ENCODE measurements at places on chromosomes 13 and 19. TPM values are rescaled to one million over a fixed set of nuclear protein-coding genes. Genes with fewer than 3 reads are reported as not detected.
A peak's percentile ranks its signal among the peaks of the same experiment; 100 is the strongest.

LENG8 gene
- polyA plus RNA-seq, result 45.5 TPM

DNA sequence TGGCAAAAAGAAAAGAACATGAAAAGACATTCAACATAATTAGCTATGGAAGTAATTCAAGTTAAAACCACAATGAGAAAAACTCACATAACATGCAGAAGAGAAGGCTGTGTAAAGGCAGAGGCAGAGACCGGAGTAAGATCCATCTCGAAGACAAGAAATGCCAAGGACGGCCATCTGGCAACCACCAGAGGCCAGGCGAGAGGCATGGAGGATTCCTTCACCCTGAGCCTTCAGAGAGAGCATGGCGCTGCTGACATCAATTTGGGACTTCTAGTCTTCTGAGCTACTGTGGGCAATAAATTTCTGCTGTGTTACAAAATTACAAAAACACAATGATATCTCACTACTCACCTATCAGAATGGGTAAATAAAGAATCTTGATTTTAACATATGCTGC lies 381.0 kb downstream of the TSHZ3 start:
- H3K36me3 ChIP-seq, result no peaks in the 10 kb centered on the region
- H3K4me1 ChIP-seq, result no peaks in the 10 kb centered on the region
- no peak overlapping the region for H3K27ac ChIP-seq
- DNase-seq, result peak; percentile 32

PGLYRP1 gene
- polyA plus RNA-seq, result not detected

PIH1D1 gene
- 73.5 TPM for polyA plus RNA-seq

- H3K27me3 ChIP-seq, result no peaks in the 10 kb centered on the region
- H3K4me1 ChIP-seq, result peaks cover 16% of the 10 kb centered on the region
- H3K36me3 ChIP-seq, result no peaks in the 10 kb centered on the region
- peak overlapping the region; percentile 1 for H3K27ac ChIP-seq
- peak overlapping the region; percentile 96 for H3K4me3 ChIP-seq
Observed at GRCh38 chr19:7395360-7396066, 46.8 kb downstream of the ARHGEF18 start.

ZNF552 gene
- 3.2 TPM for polyA plus RNA-seq

OSCAR gene
- 2.9 TPM for polyA plus RNA-seq

GRCh38 chr13:76667551-76667950 lies 218.7 kb downstream of the KCTD12 start:
- peak; percentile 82 for DNase-seq
- H3K4me1 ChIP-seq, result no peaks in the 10 kb centered on the region
- H3K27ac ChIP-seq, result no peak overlapping the region
- no peaks in the 10 kb centered on the region for H3K27me3 ChIP-seq
- no peaks in the 10 kb centered on the region for H3K36me3 ChIP-seq

BTBD2 gene
- 6.8 TPM for polyA plus RNA-seq

DNA sequence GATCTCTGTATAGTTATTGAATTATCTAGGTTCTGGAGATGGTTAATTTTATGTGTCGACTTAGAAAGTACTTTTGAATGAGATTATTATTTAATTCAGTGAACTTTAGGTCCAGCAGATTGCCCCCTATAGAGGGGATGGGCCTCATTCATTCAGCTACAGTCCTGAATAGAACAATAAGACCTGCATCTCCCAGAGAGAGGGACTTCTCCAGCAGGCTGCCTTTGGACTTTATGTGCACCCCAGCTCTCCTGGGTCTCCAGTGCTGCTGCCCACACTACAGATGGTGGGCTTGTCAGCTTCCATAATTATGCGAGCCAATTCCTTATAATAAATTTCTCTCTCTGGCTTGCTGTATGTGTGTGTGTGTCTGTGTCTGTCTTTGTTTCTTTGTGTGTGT lies 39.3 kb upstream of the KL start:
- H3K27ac ChIP-seq, result no peak overlapping the region
- H3K4me1 ChIP-seq, result no peaks in the 10 kb centered on the region
- no peak for DNase-seq
- no peaks in the 10 kb centered on the region for H3K27me3 ChIP-seq
- no peak overlapping the region for H3K4me3 ChIP-seq

DNA sequence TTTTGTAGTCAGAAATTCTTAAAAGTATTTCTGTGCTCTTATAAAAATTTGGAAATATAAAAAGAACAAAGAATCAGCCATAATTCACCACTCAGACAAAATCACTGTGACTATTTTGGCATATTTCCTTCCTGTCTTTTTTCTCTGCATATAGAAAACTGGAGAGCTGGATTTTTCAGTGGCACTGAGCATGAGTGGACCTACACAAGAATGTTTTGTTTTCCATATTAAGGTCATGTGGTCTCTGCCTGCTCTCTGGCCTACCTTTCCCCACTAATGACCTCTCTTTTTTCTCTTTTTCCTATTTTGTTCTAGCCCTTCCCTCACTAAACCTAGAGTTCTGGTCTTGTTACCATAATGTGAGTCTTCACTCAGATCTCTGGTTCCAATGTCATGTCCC lies 17.6 kb upstream of the USP12 start:
- H3K36me3 ChIP-seq, result no peaks in the 10 kb centered on the region
- no peak overlapping the region for H3K4me3 ChIP-seq
- H3K27me3 ChIP-seq, result no peaks in the 10 kb centered on the region
- no peak for DNase-seq
- no peak overlapping the region for H3K27ac ChIP-seq
- peaks cover 14% of the 10 kb centered on the region for H3K4me1 ChIP-seq

- H3K27ac ChIP-seq, result no peak overlapping the region
- no peak for DNase-seq
- no peaks in the 10 kb centered on the region for H3K27me3 ChIP-seq
- no peaks in the 10 kb centered on the region for H3K36me3 ChIP-seq
- H3K4me1 ChIP-seq, result no peaks in the 10 kb centered on the region
Observed at GRCh38 chr13:33377411-33377810, 91.9 kb upstream of the STARD13 start.

DNA sequence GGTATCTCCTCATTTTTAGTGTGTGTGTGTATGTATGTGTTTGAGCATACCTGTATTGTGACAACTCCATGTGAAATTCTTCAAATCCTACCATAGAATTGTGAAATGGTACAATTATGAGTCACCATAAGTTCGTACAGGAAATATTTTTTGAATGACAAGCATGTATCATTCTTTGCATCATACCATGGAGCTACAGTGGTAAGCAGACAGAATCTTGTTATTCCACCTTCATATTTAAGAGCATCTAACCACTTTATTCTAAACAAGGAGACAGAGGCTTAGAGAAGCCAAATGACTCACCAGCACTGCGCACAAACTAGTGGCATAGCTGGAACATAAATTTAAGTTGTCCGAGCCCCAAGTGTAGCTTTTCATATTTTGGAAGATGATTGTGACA lies 4.5 kb upstream of the EPSTI1 start:
- peaks cover 28% of the 10 kb centered on the region for H3K4me1 ChIP-seq
- H3K27ac ChIP-seq, result peak overlapping the region; percentile 75
- peak; percentile 92 for DNase-seq
- H3K36me3 ChIP-seq, result no peaks in the 10 kb centered on the region

Measured in GM23248 (cell line).